ENCODE measurements at places on chromosomes 6 and 20.

DNA sequence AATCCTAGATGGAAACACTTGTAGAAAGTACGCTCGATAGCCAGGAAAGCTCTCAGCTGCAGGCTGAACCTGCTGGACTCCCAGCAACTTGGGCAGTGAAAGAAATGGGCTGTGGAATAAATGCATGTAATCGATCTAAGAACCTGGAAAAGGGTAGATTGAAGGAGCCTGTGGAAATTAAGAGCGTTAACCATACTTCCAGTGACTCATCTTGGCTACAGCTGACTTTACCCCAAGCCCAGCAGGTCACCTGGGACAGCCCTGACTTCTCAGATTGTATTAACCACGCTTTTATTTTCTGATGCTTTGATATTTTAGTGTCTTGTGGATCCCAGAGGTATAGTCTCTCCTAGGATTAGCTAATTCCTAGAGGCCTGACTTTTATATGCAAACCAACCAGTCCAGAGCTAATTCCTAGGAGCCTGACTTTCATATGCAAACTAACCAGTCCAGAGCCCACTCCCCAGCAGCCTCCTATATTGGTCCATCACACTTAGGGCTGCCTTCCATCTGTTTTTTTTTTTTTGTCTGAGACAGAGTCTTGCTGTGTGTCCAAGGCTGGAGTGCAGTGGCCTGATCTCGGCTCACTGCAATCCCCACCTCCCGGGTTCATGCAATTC, 86.3 kb downstream of the GMPR start:
- DNase-seq: no peak

DNA sequence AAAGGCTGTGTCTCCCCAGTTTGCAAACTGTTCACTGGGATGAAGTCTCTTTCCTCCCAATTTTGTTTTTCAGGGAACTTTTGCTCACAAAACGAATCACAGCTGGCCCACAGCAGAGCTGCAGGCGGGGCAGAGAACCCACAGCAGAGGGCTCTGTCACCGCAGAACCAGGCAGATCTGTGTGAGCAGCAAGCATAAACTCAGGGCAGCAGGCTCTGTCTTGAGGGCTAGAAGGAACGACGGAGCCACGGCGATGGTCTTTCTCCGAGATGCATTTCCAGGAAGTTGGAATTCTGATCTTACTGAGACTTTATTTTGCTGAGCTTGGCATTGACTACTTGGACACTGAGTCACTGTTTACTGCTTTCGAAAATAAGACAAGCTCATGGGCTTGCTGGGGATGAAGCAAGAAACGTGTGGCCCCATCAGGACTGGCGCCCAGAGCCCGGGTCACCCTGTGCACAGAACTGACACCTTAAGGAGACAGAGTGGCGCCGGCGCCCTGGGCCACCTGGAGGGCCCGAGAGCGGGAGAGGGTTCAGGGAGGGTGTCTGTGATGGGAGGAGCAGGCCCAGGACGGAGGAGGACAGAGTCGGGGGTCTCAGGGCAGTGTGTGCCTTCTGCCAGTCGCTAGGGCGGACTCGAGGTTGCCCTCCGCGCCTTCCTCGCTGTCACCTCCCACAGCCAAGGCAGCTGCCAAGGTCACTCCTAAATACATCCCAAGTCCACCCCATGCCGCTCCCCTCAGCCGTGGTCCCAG, 106.3 kb upstream of the NXT1 start:
- no peak for DNase-seq

DNA sequence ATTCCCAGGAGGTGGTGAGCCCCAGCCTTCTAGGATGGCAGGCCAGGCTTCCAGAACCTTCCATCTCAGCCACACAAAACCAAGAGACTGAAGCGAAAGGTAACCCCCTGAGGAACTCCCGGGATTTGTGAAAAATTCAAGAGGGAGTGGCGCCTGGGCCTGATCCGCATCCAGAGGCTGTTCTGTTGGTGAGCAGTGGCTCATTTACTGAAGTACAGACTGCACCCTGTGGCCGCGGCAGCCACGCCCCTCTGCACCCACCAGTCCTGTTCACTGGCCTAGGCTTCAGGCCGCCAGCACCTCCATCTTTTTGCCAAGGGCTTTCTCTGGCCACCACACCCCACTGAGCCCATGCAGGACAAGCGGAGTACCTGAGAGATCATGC, 79.1 kb upstream of the PTPN1 start:
- no peak for DNase-seq

GRCh38 chr20:24618739-24619138, 149.3 kb downstream of the SYNDIG1 start:
- no peak for DNase-seq

DNA sequence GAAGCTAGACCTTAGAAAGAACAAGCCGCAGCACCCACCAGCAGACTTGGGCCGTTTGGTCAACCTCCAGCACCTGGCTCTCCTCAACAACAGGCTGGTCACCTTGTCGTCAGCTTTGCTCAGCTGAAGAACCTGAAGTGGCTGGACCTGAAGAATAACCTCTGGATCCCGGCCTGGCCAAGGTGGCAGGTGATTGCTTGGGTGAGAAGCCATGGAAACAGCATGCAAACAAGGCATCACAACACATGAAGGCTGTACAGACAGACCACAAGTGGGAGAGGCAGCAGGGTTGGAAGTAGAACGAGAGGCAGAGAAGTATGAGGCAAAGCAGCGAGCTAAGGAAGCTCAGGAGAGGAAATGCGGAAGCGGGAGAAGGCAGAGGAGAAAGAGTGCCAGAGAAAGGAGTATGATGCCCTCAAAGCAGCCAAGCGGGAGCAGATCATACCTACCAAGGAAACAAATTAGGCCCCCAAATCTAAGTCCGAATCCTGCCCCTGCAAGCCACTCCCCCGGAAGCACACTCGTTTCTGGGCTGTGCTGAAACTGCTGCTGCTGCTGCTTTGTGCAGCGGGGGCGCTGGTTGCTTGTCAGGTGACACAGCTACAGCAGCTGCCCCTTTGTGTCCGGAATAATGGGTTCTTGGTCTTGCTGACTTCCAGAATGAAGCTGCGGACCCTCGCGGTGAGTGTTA, 121.6 kb upstream of the LGSN start:
- no peak for DNase-seq

DNA sequence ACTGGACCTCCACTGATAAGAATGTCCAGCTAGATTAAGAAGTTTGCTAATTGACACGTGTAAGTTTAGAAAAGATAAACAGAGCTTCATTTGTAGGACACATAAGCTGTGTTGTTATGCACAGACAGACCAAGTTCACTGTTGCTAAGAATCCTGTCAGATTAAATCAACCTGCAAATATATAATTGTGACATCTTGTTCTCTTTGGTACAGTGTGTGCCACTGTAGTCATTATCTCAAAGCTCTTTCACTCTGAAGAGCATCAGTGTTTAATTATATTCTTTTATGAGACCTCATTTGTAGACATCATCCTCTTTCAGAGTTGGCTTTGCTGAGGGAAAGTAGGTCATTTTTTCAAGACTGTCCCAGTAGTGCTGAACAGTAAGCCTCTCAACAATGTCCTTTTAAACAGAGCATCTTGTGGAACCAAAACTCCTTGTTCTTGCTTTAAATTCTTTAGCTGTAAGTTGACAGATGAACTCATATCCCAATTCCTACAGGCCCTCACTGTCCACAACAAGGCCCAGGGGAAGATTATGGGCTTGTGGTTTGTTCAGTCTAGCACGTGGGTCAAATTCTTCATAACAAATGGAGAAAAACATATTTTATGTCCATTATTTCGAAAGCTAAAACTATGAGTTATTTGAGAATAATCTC, 252.4 kb downstream of the HDGFL1 start:
- no peak for DNase-seq

- DNase-seq: no peak
Observed at GRCh38 chr6:44537306-44538049, 150.0 kb downstream of the CDC5L start.

GRCh38 chr6:28269492-28269891, 2.5 kb downstream of the ZSCAN26 start:
- no peak for DNase-seq

GRCh38 chr20:38673261-38673660, 51.0 kb upstream of the SLC32A1 start:
- no peak for DNase-seq

DNA sequence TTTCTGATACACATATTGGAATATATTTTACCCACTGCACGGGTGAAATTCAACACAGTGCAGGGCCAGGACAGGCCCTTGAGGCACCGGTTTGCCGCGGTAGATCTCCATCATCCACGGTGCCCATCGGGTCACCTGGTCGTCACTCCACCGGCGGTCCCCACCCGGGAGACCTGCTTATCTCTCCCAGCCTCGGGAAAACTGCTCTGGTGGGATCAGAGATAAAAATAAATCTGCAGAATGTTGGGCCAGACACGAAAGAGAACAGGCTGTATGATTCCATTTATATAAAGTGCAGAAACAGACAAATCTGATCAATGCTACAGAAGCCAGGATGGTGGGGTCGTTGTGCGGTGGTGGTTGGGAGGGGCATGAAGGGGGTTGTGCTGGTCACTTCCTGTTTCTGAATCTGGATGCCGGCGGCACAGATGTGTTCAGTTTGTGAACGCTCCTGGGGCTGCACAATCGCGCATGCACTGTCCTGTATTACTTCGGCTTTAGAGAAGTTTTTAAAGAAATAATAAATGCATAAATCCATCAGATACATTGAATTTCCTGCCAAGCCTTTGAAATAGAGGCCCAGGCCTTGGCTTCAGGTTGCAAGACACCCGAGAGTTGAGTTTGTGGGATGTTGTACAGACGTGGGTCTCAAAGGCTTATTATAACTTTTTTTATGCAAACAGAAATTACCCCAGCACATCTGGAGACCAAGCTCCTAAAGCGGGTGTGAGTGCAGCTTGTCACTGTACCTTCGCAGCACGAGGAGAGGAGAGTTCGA, 54.3 kb downstream of the ANKRD60 start:
- no peak for DNase-seq

Measured in stimulated activated CD8-positive, alpha-beta memory T cell treated with anti-CD3 and anti-CD28 coated beads, Interleukin-7, amount 100 ng/mL, for 1 hour (primary cell).